H9 (cell line): ENCODE measurements at places on chromosomes 4 and X. TPM values are rescaled to one million over a fixed set of nuclear protein-coding genes. Genes with fewer than 3 reads are reported as not detected.

DNA sequence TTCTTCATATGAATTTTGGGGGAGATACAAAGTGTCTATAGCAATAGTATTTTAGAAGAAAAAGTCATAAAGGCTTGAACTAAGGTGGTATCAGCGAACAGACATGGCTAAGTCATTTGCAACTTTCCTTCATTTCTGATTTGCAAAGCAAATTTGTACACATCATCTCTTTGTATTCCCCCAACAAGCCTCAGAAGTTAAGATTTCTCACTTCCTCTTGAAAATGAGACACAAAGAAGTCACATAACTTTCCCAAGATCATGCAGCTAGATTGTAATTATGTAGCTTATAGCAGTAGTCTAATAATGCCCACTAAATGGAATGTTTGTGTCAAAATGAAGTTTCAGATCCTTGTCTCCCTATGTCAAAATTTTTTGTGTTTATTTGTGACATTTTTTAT is 709.8 kb upstream of the HS3ST1 start:
- no peaks in the 10 kb centered on the region for H3K27me3 ChIP-seq
- no peak overlapping the region for H3K27ac ChIP-seq
- peaks cover 3% of the 10 kb centered on the region; the same call in 2 of the 3 replicates for H3K36me3 ChIP-seq

GRCh38 chr4:144589512-144589911 is 56.4 kb upstream of the HHIP start:
- DNase-seq = no peak
- no peaks in the 10 kb centered on the region for H3K36me3 ChIP-seq
- H3K4me3 ChIP-seq = no peak overlapping the region

The MAGEB18 gene
- total RNA-seq = not detected in 2 replicates

- no peak for DNase-seq
- H3K36me3 ChIP-seq = no peaks in the 10 kb centered on the region
- H3K4me1 ChIP-seq = peaks cover 4% of the 10 kb centered on the region; the same call in 1 of the 2 replicates
- H3K27me3 ChIP-seq = no peaks in the 10 kb centered on the region
- H3K27ac ChIP-seq = no peak overlapping the region
Measured at GRCh38 chr4:41079881-41080560, 134.3 kb downstream of the APBB2 start.

DNA sequence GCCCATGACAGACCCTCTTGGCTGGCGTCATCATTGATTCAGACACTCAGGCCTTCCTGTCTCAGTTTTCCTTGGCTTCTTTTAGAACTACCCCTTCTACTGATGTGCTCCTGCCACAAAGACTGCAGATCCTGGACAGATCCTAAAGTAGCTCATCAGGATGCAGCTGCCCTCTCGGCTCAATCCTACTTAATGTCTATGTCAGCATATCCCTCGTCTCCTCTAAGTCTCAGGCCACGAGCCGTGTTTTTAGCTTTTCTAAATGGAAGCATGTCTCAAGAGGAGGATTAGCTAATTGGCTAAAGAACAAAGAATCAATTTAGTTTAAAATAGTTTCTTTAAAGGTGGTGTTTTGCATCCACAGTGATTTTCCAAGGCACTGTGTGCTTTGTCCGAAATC is 447.7 kb downstream of the STIM2 start:
- no peak for DNase-seq
- H3K27ac ChIP-seq = no peak overlapping the region
- no peak overlapping the region for H3K4me3 ChIP-seq
- no peaks in the 10 kb centered on the region for H3K27me3 ChIP-seq

The KIAA1210 gene
- total RNA-seq = not detected in 2 replicates

The IGSF1 gene
- 11.9 and 12.5 TPM in 2 replicates for total RNA-seq

The IKBKG gene
- 16.2 and 17.8 TPM in 2 replicates for total RNA-seq

DNA sequence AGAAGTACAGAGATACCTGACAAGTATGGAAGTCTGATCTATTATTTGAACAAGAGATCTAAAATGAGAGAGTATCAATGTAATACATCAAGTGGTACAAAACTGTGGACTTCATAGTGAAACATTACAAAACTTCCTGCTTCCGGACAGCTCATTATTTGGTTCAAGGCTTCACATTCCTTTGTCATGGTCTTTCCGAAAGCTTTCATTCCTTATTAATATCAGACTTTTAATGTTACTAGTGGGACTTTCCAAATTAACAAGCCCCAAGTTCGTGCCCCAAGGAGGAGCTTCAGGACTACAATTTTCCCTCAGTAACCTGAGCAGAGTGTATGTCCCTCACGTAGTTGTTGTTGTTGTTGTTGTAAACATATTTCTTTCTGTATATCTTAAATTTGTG is 1.2 kb downstream of the CHIC2 start:
- DNase-seq = no peak
- H3K27me3 ChIP-seq = no peaks in the 10 kb centered on the region
- no peaks in the 10 kb centered on the region for H3K36me3 ChIP-seq
- H3K27ac ChIP-seq = no peak overlapping the region

DNA sequence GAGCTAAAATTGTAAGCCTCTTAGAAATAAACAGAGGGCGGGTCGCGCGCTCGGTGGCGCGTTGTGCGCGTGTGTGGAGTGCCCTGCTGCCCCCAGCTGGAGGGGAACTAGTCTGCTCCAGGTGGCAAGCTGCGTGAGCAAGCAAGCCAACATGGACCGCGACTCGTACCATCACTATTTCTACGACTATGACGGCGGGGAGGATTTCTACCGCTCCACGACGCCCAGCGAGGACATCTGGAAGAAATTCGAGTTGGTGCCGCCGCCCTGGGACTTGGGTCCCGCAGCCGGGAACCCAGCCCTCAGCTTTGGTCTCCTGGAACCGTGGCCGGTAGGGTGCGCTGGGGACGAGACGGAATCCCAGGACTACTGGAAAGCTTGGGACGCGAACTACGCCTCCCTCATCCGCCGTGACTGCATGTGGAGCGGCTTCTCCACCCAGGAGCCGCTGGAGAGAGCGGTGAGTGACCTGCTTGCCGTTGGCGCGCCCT is 66.1 kb downstream of the DNAAF6 start:
- H3K4me3 ChIP-seq = peak overlapping the region; percentile 75
- no peaks in the 10 kb centered on the region; the same call in 1 of the 2 replicates for H3K27me3 ChIP-seq
- peak; percentile 69 for DNase-seq
- no peak overlapping the region for H3K27ac ChIP-seq

GRCh38 chr4:3867403-3868100 is 101.4 kb downstream of the ADRA2C start:
- H3K36me3 ChIP-seq = peaks cover 6% of the 10 kb centered on the region
- H3K4me3 ChIP-seq = no peak overlapping the region
- H3K27me3 ChIP-seq = peaks cover 2% of the 10 kb centered on the region; the same call in 1 of the 2 replicates
- peak; percentile 22 for DNase-seq

The FAM200B gene
- 19.6 and 20.3 TPM in 2 replicates for total RNA-seq

DNA sequence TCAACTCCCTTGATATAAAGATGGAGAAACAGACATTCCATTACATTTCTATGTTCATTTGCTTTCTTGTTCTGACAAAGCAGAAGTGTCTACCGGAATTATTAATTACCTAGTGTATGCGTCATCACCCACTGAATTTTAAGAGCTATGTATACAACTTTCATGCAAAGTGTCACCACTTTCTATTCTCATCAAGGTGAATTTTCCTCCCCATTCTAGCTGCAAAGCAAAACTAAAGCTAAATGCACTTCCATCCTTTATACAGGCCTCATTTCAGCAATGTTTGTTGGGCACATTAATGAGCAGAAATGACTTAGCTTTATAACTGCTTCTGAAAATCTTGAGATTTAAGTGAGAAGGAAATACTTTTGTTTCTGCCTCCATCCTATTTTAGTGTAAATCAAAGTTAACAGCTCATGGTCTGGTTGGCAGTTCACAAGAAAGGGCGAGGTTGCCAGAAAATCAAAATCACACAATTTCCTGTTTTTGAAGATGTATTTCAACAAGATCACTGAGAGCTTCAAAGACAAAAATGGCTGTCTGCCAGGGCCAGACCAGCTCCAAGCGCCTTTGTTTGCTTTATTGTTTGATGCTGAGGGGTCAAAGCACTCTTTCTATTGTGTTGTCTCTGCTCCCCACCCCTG is 7.2 kb upstream of the FAM9C start:
- DNase-seq = no peak
- no peaks in the 10 kb centered on the region for H3K4me1 ChIP-seq
- peaks cover 10% of the 10 kb centered on the region for H3K36me3 ChIP-seq

- peak; percentile 72 for DNase-seq
- H3K36me3 ChIP-seq = peaks cover 2% of the 10 kb centered on the region; the same call in 2 of the 3 replicates
- no peaks in the 10 kb centered on the region for H3K27me3 ChIP-seq
- H3K4me3 ChIP-seq = no peak overlapping the region; the same call in 1 of the 2 replicates
- no peak overlapping the region for H3K27ac ChIP-seq
- H3K4me1 ChIP-seq = peaks cover 6% of the 10 kb centered on the region; the same call in 1 of the 2 replicates
Measured at GRCh38 chr4:25865586-25865985, 2.8 kb upstream of the SEL1L3 start.

The ARX gene
- 0.24 and 0.42 TPM in 2 replicates for total RNA-seq

GRCh38 chrX:125826080-125826479 is 340.0 kb downstream of the DCAF12L2 start:
- H3K4me1 ChIP-seq = no peaks in the 10 kb centered on the region
- no peak overlapping the region for H3K4me3 ChIP-seq
- no peak overlapping the region for H3K27ac ChIP-seq
- DNase-seq = no peak
